ENCODE measurements at places on chromosomes 7 and 10.

GRCh38 chr10:60883187-60883586 is 60.8 kb downstream of the RHOBTB1 start:
- DNase-seq = no peak

GRCh38 chr7:149462101-149462520 is 1.2 kb upstream of the ZNF777 start:
- DNase-seq = no peak

DNA sequence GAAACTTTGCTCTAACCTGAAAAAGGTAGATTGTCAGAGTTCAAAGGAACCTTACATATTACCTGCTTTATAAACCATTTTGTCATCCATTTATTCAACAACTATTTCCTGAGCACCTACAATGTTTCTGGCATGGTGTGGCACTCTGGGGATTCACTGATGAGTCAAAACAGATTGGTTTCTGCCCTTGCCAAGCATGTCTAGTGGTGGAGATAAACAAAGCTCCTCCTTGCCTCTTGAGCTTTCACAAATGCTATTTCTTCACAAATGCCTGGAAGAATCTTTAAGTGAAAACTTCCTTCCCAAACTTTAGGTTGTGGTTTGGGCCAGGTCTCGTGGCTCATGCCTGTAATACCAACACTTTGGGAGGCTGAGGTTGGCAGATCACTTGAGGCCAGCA is 85.1 kb upstream of the RELN start:
- no peak for DNase-seq

GRCh38 chr7:149871576-149871975 is 2.2 kb upstream of the ATP6V0E2 start:
- DNase-seq = no peak

DNA sequence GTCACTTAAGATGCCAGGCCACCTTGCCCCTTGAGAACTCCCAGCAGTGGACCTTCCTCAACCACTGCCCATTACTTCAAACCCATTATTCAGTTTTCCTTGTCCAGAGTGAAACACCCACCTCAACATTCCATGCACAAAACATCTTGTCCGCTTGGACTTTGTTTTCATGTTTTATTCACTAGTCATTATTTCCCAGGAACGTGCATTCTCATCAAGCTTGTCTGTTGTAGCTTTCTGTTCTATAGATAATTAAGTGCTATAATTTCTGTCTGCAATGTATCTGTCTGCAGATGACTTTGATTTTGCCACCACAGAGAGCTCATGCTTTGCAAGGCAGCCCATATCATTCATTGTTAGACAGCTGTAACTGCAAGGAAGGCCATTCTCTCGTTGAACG is 117.4 kb downstream of the RAB18 start:
- DNase-seq = no peak

GRCh38 chr10:130745251-130745650 is 566.3 kb downstream of the TCERG1L start:
- DNase-seq = no peak

- peak; percentile 38 for DNase-seq
Observed at GRCh38 chr7:103065667-103066066, 8.9 kb downstream of the FBXL13 start.

GRCh38 chr7:18927134-18927533 is 190.3 kb downstream of the TWIST1 start:
- no peak for DNase-seq

GRCh38 chr10:19904202-19904661 is 88.0 kb downstream of the PLXDC2 start:
- no peak for DNase-seq

DNA sequence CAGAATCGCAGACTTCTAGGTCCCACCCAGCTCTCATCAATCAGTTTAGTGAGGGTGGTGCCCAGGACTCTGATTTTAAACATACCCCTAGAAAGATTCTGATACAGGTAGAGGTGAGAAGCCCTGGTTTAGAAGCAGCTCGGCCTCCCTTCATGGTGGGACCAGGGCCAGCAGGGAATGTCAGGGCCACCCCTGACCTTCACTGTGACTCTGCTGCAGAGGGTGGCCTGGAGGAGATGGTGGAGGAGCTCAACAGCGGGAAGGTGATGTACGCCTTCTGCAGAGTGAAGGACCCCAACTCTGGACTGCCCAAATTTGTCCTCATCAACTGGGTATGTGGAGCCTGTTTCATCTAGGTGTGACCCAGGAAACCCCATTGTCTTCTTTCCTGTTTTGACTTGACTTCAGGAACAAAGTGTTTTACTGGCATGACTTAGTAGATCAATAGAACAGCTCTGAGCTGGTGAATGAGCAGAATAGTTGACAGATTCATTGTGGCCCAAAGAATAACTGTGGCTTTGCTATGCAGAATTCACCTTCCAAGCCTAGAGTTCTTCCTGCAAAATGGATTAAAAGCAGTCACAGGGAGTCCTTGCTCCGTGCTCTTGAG is 7.2 kb downstream of the DBNL start:
- DNase-seq = no peak

DNA sequence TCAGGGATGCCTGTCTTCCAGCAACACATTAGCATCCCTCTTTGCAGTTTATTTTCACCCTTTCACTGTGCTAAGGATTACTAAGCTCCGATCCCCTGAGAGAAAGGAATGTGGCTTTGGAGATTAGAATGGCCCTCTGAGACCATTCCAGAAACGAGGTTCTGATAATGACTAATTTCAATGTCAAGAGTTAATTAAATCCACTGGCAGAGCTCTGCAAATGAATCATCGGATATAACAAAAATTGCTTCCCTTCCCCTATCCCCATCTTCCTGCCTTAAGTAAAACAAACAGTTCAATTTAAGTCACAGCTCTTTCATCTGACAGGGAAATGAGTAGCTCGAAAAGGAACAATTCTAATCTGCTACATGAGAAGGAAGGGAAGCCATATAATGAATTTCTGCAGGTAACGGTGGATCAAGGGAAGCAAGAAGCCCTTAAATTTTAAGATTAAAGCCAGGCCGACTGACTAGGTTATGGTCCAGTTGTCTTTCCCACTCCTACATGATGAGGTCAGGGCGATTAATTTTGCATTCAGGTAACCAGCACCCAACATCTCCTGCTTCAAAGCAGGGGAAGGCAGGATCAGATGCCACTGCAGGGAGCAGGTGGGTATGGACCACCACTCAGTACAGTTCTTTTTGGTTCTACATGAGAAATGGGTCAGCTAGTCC is 50.5 kb downstream of the MALSU1 start:
- no peak for DNase-seq

GRCh38 chr7:154469652-154470051 is 417.5 kb downstream of the DPP6 start:
- no peak for DNase-seq

DNA sequence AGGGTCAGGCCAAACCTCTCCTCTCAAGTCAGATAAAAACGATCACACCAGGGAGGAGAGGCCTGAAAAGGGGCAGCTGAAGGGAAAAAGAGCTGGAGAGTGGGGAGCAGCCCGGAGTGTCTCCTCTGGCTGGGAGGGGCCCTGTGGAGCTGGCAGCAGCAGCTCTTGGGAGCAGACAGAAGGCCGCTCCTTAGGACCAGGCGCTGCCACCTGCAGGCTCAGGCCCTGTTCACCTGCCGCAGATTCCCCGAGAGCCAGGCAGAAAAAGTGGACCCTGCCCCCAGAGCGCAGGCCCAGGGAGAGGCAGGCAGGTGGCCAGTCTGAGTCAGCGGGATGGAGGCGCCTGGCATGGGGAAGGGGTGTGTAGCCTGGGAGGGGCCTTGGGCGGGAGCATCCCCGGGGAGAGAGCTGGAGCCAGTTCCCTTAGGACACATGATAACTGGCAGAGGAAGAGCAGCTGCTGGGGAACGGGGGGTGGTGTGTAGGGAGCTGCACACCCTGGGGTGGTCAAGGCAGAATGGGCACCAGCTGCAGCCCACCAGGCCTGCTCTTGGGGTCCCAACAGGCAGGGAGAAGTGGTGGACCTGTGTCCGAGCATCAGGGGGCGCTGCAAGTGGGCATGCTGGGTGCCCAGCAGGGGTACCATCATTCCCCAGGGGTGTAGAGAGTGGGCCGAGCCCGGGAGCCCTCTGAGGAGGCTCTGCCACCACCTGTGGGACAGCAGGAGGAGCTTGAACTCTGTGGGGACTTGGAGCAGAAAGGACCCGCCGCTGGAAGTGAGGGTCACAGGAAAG is 177.2 kb upstream of the RHEB start:
- peak; percentile 26 for DNase-seq

DNA sequence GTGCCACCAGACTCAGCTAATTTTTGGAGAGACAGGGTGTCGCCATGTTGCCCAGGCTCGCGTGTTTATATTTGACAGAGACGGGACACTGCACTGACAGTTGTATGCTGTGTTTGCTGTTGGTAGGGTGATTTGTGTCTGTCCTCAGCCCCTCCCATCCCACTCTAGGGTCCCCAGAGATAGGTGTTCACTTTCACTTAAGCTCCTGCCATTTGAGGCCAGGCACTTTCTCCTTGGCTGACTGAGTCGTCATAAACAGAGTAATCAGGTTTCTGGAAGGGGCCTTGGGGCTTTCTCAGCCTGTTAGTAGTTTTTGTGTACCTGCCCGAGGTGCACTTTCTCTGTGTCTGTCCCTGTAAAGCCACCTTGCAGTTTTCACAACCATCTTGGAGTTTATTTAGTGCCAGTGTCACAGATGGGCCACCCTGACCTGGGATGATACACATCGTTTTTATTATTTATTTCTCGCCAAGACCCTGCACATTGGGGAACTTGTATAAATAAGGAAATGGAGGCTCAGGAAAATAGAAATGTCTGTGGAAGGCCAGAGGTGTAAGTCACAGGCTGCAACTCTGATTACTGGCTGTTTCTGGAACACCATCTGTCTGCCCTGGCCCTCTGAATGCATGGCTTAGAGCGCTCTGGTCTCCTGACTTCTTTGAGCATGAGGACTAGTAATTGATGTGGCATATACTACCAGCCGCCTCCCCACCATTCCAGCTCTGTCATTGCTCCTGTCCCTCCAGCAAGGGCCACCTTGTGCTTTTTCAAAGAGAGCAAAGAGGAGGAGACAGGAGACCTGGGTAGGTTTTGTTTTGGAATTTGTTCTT is 81.9 kb upstream of the PDCD4 start:
- DNase-seq = peak; percentile 95

DNA sequence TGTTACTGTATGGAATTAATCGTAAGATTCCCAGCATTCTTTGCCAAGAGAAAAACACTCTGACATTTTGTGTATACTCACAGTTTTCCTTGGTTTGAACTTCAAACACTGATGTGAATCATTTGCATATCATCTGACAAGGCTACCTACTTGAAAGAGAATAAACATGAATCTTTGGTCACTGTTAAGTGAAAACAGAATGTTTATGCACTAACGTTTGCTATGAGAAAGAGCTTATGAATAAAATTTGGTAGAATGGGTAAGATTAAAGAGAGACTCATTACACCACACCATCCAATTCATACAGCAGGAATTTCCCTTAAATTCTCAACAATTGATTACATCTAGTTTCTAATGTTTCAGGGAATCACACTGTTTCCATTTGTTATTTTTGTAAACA is 46.6 kb downstream of the MACC1 start:
- DNase-seq = no peak

- peak; percentile 60 for DNase-seq
Observed at GRCh38 chr10:111107023-111107422, 30.2 kb downstream of the ADRA2A start.

DNA sequence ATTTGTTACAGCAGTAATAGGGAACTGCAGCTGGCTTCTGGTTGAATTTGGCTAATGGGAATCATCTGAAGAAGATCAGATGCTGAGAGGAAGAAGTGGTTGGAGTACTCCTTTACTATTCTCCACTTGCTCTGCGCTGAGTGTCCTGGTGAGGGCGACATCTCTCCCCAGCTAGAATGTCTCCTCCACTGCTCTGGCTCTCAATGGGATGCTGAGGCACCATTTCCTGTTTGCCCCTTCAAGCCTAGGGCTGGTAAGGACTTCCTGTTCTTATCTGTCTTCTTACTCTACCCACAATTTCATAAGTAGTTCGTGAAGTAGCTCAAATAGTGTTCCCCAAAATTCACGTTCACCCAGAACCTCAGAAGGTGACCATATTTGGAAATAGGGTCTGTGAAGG is 43.2 kb upstream of the TES start:
- DNase-seq = no peak

- no peak for DNase-seq
Observed at GRCh38 chr7:158966780-158967390, 110.5 kb downstream of the DYNC2I1 start.

DNA sequence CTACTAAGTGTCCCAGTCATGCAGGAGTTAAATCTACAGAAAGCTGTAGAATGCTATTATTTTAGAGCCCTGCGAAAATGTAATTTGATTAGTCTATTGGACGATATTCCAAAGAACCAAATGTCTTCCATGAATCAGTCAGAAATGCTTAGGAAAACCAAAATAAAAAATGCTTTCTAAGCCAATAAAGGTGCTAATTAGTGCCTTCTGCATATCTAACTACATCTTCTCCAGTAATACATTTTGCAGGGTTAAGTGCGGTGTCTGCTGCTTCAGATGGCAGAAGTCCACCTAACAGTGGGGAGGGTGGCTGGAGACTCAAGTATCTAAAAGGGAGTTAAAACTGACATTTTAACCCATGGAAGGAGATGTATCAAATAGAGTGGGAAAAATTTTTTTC is 50.1 kb downstream of the ITPRID1 start:
- DNase-seq = no peak

DNA sequence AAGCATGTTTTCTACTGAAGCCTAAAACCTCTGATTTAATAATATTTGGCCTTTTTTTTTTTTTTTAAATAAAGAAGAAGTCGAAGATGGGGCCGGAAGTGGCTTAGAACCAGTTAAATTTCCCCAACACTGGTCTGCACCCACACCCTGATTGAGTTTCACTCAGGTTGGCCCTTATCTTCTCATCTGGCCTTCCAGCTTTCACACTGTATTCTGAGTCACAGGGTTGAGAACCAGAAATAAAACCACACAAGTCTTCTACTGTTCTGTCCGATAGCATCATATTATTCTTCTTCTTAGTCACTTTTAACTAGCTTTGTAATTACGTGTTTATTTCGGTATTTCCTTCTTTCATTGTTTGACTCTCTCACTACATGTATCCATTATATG is 9.9 kb downstream of the ZNF365 start:
- no peak for DNase-seq

- DNase-seq = no peak
Observed at GRCh38 chr10:45425621-45426563, 51.9 kb downstream of the ALOX5 start.

- no peak for DNase-seq
Observed at GRCh38 chr10:45418417-45418848, 44.4 kb downstream of the ALOX5 start.

GRCh38 chr7:72317341-72317740 is 94.8 kb downstream of the CALN1 start:
- no peak for DNase-seq

GRCh38 chr7:82152858-82153257 is 290.7 kb downstream of the CACNA2D1 start:
- no peak for DNase-seq

DNA sequence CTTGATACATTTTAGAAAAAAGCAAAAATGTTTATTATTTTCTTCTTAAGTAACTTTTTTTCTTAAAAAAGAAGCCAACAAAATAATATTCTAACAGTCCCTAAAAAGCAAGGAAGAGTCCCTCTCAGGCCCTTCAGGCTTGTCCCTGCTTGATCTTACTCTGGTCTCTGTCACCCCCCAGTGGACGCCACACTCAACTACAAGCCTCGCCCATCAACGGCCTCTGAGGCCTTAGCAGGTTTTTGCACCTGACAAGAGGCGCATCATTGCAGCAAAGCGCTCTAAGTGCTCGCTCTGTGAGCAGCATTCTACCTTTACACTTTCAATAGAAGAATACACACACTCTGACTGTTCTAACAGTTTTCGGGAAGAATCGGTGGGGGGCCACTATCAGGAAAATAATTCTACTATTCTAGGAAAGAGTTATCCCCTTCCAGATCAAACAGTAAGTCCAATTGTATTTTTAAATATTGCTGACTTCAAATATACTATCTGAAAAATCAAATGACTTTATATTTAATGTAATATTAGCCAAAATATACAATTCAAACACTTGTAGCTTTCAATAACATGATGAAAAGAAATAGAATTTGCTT is 139.2 kb downstream of the USP6NL start:
- peak; percentile 82 for DNase-seq

All from T47D (cell line).